ENCODE measurements at places on chromosomes 5 and 9.

DNA sequence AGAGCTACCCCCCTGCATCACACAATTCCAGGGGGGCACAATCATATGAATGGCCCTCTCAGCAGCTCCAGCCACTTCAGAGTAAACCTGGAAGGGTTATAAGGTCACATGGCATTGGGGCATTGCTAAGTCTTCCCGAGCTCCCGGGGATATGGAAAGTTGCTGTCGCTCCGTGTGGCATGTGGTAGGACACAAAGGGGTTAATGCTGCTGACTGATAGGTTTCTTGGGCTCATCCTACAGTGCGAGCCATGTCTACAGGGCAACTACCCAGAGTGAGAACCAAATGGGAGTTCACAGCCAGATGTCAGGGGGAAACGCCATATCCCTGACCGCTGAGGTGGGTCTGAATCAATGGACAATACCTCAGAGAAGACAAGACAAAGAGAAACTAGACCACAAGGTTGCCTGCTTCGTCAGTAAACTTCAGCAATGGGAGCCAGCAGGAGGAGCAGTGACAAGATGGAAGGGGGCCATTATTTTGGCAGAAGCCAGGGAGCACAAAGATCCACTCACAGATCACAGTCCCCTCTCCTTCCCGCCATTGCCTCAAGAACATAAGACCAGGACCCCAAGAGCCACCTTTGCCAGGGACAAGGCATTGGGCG, 52.4 kb upstream of the SHISAL2B start:
- no peak for DNase-seq

DNA sequence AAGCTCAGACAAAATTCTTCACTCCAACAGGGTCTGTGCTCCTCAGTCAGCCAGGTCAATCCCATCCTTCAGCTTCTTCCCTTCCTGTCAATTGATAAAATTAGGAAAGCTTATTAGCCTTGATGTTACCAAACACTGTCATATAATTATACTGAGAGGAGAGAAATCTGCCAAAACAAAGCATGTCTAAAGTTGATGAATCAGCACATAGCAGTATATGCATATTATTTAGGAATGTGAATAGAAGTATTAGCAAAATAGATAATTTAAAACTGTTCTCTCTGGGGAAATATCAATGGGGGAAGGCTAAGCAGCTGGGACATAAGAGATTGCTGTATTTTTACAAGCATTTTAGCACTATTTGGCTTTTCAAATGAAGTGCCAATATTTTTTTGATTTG, 107.1 kb downstream of the SAXO1 start:
- DNase-seq, result no peak

GRCh38 chr5:80722916-80723315, 68.1 kb upstream of the DHFR start:
- DNase-seq, result no peak

DNA sequence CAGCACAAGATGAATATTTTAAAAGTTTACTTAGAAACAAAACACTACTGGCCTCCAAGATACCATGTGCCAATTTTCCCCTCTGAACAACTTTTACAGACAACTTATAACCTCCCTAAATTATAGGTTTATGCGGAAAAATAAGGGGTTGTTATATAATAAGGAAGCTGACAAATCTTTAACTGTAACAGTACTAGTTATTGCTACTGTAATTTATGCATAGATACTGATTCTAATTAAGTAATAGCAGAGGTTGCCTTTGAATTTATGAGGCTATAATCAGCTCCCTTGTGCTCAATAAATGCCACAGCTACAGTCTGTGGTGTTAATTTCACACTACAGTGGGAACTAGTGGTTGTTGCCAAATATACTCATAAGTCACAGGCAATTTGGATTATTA, 291.3 kb upstream of the PCSK5 start:
- no peak for DNase-seq

DNA sequence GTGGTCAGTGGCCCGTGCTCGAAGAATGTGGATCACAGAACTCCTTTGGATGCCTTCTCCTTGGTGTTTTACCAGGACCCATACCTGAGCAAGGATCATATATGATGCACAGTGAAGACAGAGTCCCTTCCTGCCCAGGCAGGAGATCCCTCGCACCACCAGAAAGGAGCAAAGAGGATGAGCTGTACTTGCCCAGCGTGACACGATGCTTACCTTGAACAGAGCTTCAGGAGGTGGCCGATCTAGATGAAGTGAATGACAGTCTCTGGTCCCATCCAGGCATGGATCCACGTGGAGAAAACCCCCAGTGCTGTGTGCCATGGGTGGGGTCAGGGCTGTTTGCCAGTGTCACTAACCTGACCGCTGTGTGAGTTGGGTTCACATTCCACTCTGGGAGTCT, 455.4 kb downstream of the GADD45G start:
- DNase-seq, result no peak

DNA sequence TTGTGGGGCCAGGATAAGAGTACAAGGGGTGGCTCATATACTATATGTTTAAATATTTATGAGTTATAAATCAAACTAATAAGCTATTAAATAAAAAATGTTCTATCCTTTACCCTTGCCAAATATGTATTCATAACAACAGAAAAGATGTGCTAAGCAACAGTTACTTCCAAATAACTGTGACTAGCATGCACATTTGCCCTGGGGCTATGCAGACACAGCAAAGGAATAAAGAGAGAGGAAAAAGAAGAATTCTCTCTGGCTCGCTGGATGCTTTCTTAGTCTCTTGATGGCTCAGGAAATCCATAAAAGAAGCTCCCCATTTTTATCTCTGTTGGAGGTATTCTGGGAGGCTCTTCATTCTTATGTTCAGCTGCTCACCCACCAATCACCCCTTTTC, 182.4 kb upstream of the ATP10B start:
- no peak for DNase-seq

GRCh38 chr5:143117821-143118220, 285.7 kb downstream of the NR3C1 start:
- no peak for DNase-seq

GRCh38 chr9:135770203-135770535, 68.2 kb downstream of the KCNT1 start:
- DNase-seq, result no peak

GRCh38 chr5:145855763-145856267, 17.0 kb downstream of the GRXCR2 start:
- DNase-seq, result no peak

GRCh38 chr5:2699686-2700085, 51.8 kb downstream of the IRX2 start:
- DNase-seq, result no peak

DNA sequence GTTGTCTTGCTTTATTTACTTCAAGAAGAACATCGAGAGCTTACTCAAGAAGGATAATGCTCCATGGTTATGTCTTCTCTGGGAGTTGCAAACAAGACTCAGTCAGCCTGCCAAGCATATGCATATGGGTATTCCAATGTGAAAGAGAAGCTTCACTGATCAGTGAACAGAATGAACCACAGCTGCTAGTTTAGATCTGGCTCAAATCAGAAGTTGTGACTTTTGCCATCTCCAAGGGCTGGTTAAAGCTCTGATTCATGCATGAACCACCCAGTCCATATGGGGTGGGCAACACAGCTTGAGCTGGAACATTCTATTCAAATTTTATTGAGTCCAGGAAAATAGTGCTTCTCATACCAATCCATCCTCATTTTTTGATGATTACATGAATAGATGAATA, 50.0 kb downstream of the ATPSCKMT start:
- no peak for DNase-seq
